ENCODE measurements at places on chromosomes 12 and 14.

DNA sequence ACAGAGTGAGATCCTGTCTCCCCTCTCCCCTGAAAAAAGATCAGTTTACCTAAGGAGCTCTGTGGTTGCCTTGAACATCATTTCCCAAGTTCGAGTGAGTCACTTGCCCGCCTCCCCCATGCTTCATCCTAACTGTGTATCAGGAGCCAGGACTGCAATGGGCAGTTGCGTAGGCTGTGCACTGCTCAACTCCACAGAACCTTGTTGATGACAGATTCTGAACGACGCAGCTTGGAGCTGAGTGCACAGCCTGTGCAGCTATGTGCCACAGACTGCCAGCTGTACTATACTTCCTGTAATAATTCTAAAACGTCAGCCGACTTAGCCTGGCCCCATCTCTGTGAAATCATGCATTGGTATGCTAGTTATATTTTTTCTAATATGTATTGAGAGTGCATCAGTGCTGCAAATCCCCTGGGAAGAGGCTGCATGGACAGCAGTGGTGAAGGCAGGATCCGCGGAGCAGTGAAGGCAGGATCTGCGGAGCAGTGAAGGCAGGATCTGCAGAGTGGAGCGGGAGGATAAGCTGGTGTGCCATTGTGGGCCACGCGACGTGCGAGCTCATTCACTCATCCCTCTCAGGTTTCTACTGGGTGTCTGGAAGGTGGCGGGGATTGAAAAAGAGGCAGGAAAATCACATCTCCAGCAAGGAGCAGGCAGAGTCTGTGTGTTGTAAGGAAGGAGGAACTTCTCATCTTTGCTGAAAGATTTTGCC, 80.8 kb downstream of the GALNT9 start:
- no peak for DNase-seq

DNA sequence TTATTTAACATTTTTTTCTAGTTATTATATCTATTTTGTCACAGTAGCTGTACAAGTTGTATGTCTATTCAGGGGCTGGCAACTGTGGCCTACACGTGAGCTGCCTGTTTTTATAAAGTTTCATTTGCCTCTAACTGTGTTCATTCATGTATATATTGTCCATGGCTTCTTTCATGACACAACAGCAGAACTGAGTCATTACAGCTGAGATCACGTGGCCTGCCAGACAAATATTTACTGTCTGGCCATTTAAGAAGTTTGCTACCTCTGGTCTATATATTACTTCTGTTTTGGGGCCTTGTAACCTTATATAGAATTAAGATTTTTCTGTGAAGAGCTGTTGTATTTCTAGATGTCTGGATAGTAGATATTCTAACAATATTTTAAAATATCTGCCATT, 37.9 kb downstream of the KIAA0586 start:
- DNase-seq: no peak

DNA sequence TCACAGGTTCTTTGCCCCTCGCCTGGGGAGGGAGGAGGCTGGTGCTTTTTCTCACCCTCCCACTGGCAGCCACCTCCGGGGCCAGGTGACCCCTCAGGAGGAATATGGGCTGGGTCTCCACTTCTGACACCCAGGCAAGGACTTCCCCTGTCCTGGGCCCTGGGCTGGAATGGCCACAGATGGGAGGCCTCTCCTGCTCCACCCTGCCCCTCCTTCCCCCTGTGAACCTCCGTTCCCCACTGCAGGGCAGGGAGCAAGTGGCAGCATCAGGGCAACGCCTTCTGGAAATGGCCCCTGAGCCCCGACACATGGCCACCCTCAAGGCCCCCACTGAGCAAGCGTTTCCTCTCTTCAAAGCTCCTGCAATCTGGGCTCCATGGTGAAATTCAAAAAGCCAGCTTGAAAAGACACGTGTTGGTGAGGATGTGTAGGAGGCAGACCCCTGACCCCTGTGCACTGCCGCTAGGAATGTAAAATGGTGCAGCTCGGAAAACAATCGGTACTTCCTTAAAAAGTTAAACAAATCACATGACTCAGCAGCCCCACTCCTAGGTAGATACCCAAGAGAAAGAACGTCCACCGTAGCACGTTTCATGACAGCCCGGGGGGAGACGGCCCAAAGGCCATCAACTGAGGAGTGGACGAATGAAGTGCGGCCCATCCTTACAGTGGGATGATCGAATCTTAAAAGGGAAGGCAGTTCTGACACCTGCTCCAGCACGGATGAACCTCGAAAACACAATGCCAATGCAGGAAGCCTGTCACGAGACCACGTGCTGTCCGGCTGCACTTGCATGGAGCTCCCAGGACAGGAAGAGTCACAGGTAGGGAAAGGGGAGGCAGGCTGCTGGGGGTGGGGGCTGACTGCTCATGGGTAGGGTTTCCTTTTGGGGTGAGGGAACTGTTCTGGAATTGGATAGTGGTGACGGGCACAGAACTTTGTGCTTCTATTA, 11.5 kb downstream of the XRCC3 start:
- no peak for DNase-seq

GRCh38 chr12:116415408-116416108, 138.1 kb upstream of the MED13L start:
- DNase-seq: no peak

DNA sequence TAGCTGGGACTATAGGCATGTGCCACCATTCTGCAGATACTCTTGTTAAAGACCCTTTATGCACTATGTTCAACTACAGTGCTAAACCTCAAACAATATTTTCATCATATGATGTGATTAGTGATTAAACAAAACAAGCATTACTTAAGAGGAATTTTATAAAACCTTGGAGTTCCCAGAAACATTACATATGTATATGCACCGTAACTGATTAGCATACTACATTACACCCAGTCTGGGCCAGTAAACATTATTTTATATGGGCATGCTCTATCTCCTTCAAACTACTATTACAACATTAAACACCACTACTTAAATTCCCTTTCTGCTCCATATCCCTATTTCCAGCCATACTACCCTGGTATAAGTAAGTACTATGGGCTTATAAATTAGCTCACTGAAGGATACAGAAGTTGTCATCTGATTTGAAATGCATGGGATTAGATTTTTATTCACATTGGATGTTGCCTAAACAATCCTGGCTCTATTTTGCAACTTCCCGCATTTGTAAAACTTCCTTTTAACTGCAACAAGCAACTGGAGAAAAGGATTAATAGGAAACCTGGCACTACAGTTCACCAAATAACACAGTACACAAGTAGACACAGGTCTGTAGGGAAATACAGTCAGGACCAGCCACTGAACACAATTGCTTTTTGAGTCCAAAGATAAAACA, 205.8 kb downstream of the MED13L start:
- no peak for DNase-seq

GRCh38 chr12:32336261-32336660, 63.1 kb upstream of the FGD4 start:
- no peak for DNase-seq

- DNase-seq: no peak
Observed at GRCh38 chr14:21054768-21055145, 2.9 kb upstream of the RNASE8 start.

- DNase-seq: no peak
Observed at GRCh38 chr14:72677664-72678063, 216.2 kb downstream of the DPF3 start.

DNA sequence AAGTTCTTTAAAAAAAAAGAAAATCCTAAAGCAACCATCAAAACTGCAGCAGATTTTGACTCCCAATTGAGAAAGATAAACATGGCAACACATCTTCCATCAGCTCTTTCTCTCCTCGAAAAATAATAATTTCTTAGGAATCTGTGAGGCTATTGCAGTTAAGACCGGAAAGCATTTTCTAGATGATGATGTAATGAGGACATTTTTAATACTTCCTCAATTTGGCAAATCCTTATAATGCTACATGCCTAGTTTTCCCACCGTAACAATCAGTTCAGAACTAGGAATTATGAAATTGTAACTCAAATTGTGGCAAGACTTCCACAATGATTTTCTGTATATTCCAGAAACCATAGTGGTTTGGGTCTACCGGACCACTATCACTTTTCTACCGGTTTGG, 180.9 kb upstream of the PDE3A start:
- DNase-seq: no peak

DNA sequence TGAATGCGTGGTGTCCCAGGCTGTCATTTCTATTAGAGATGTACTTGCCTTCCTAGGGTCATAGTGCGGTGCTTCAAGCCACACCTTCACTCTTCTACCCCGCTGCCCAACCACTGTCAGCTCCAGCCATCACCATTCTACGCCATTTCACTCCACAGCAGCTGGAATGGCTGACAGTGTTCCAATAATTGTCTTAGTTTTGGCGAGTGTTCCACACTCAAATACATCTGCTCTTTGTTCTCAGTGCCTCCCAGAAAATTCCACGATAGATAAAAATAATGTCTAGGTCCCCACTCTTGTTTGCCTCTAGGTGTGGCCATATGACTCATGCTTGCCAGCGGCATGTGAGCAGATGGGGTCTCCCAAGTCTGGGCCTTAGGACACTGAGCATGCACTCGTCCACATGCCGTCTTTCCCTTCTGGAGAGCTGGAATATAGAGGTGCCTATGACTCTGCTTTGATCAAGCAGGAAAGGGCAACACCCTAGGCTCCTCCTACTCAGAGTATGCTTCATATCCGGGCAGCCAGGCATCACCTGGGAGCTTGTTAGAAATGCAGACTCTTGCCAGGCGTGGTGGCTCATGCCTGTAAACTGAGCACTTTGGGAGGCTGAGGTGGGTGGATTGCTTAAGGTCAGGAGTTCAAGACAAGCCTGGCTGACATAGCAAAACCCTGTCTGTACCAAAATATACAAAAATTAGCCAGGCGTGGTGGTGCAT, 163.0 kb downstream of the BRMS1L start:
- DNase-seq: no peak

GRCh38 chr14:77037215-77037937, 8.9 kb upstream of the IRF2BPL start:
- no peak for DNase-seq

Data from mucosa of descending colon (tissue), 3 donors.